ENCODE measurements at places on chromosomes 5 and 9.

DNA sequence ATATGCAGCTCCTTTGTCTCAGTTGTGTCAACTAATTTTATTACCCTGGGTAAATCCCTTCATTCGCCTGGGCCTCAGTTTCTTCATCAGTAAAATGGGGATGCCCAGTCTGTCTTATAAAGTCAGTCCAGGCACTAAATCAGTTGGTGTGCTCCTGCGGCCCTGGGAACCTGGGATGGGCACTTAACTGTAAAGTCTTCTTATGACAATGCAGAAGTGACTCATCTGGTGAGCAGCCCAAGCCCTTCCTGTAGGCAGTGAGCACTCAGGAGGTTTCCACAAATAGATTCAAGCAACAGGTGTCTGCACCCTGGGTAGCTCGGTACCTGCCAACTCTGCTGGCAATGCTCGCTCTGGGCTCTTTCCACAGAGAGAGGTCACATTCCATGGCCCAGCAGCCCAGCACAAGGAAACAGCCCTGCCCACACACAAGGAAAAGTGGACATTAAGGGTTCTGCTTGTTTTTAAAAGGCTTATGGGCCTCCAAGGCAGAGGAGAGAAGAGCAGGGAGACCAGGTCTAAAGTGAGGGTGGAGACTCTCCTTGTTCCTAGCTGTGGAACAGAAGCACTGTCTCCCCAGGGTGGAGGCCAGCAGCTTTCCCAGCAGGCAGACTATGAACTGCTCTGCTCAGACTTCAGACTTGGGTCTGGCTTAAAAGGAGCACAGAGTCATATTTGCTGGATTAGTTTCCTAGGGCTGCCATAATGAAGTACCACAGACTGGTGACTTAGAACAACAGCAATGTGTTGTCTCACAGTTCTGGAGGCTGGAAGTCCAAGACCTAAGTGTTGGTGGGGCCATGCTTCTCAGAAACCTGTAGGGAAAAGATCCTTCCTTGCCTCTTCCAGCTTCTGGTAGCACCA lies 89.7 kb upstream of the ADRA1B start:
- DNase-seq = no peak

DNA sequence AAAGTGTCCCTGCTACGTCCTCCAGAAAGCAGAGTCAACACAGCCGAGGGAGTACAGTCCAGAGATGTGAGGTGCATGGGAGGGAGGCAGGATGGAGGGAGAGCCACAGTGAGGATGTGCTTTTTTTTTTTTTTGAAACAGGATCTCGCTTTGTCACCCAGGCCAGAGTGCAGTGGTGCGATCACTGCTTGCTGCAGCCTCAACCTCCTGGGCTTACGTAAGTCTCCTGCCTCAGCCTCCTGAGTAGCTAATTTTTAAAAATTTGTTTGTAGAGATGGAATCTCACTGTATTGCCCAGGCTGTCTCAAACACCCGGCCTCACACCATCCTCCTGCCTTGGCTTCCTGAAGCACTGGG lies 33.2 kb upstream of the ALDH1B1 start:
- no peak for DNase-seq

GRCh38 chr5:90285581-90285980 lies 124.0 kb downstream of the CETN3 start:
- no peak for DNase-seq

GRCh38 chr9:129567842-129568559 lies 52.9 kb downstream of the C9orf50 start:
- DNase-seq = no peak

DNA sequence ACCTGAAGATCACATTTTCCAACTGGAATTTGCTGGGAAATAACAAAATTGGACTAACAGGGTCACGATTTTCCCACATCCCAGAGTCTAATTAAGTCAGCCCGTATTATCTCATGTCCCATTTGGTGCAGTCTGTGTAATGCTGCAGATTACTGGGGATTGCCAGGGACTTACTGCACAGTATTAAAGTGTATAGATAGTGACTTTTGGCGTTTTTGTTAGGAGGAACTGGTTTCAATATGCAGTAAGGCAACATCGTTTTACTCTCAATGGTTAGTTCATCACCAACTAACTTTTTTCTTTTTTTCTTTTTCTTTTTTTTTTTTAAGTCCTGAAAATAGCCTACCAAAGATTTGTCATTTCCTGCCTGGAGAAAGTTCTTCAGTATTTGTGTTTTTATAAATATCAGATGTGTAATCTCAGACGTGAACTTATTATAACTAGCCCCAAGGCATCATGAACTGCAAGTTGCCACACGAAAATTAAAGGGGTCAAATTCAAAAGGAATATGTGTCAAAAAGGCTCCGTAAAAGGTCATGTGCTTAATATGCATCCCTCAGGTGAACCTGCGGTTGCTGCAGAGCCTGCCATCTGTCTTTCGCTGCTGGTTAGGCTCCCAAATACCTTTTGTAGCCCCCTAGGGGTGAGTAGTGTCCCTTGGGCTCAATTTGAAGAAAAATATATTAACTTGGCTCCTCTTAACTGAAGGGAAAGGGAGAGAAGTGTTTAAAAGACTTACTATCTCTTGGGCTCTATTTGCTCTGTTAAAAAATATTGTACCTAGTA lies 176.7 kb upstream of the ADAMTSL1 start:
- no peak for DNase-seq

GRCh38 chr5:127849891-127850290 lies 146.7 kb downstream of the CCDC192 start:
- DNase-seq = no peak

GRCh38 chr9:95004411-95005277 lies 278.1 kb downstream of the AOPEP start:
- DNase-seq = no peak

DNA sequence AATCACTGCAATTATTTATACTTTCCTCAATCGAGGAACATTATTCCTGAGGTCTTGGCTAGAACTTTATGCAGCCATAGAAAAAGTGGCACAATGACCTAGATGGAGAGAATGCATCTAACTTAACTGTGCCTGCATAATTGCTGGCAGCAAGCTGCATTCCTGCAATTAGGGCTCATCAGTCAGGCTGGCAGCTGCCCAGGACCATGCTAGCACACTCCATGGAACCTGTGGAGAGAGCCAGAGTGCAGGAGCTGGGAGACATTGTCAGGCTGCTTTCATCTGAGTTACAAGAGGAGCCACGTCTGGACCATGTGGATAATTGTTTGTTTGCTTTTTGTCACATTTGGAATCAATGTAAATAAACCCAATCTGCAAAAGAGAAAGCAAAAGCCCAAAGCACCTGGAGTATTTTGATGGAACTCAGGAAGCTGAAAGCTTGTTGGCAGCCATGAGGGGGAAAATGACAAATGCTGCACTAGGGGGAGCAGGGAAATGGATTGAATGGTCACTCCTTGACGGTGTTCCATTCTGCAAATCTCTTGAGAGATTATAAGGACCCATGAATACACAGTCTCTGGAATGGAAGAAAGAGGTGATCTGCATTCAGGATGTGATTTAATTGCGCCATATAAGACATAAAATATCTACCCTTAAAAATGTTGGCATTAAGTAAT lies 839.9 kb downstream of the MAT2B start:
- DNase-seq = no peak

- DNase-seq = no peak
These were observed 210.2 kb upstream of the ACTBL2 start for GRCh38 chr5:57692582-57693487.

GRCh38 chr9:65430221-65430620 lies 145.2 kb upstream of the FOXD4L5 start:
- DNase-seq = no peak
